ENCODE measurements at places on chromosomes 1 and 21.
A peak's percentile ranks its signal among the peaks of the same experiment; 100 is the strongest.

DNA sequence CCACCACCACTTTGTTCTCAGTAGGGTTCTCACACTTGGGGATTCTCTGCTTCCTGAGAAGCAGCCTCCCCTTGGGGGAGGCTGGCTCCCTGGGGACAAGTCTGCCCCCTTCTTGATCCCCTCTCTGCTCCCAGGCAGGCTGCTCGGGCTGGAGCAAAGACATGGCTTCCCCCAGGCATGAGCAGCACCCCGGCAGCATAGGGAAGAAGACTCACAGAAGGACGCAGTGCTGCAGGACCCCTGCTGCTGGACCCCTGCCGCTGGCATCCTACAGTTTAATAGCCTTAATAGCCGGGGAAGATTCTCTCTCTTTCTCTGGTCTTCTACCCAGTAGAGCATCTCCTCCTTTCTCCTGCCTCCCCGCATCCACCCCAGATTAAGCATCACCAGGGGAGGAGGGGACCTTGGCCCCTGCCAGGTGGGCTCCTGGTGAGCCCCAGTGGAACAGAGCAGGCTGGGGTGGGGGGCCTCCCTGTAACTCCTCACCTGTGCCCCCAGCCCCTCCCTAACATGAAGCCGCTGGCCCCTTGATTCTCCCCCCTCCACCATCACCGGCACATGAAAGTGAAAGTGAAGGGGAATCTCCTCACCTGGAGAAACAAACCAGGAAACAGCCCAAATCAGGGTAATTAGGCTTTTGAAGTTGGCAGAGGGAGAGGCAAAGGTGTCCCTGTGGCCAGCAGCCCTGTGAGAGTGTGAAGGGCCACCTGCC lies 2.5 kb downstream of the WNT3A start:
- peaks cover 6% of the 10 kb centered on the region for H3K27me3 ChIP-seq
- no peak overlapping the region for H3K27ac ChIP-seq
- no peaks in the 10 kb centered on the region for H3K4me1 ChIP-seq
- peak overlapping the region; percentile 30 for H3K4me3 ChIP-seq
- H3K36me3 ChIP-seq = no peaks in the 10 kb centered on the region

DNA sequence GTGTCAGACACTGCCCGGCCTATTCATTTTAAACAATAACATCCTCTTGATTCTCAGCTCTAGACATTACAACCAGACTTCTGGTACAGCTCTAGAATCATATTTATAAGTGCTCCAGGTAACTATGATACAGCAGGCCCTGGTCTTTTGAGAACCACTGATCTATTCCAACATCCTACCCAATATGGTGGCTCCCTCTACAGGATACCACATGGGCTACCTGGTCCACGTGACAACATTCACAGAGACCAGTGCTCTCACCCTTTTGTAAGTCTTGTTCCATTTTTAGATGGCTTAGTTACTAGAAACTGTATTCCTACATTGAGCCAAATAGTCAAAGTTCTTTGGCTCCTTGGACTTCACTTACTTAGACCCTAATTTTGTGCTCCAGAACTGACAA lies 102.9 kb downstream of the PTPN14 start:
- H3K27me3 ChIP-seq = no peaks in the 10 kb centered on the region
- no peaks in the 10 kb centered on the region for H3K36me3 ChIP-seq
- no peaks in the 10 kb centered on the region for H3K4me1 ChIP-seq
- H3K27ac ChIP-seq = no peak overlapping the region
- no peak overlapping the region for H3K4me3 ChIP-seq

- no peak overlapping the region for H3K27ac ChIP-seq
- H3K4me3 ChIP-seq = no peak overlapping the region
- H3K4me1 ChIP-seq = no peaks in the 10 kb centered on the region
Observed at GRCh38 chr1:181250038-181250437, 161.5 kb downstream of the IER5 start.

- no peak overlapping the region for H3K4me3 ChIP-seq
- H3K36me3 ChIP-seq = no peaks in the 10 kb centered on the region
- no peak overlapping the region for H3K27ac ChIP-seq
- no peak for DNase-seq
Observed at GRCh38 chr1:198018529-198018928, 101.4 kb downstream of the LHX9 start.

- no peaks in the 10 kb centered on the region for H3K27me3 ChIP-seq
- H3K27ac ChIP-seq = no peak overlapping the region
- H3K36me3 ChIP-seq = no peaks in the 10 kb centered on the region
- no peak overlapping the region for H3K4me3 ChIP-seq
- DNase-seq = no peak
- no peaks in the 10 kb centered on the region for H3K4me1 ChIP-seq
Observed at GRCh38 chr1:192263436-192263835, 53.4 kb upstream of the RGS21 start.

GRCh38 chr1:161727256-161727924 lies 6.0 kb downstream of the FCRLB start:
- H3K27me3 ChIP-seq = no peaks in the 10 kb centered on the region
- H3K27ac ChIP-seq = peak overlapping the region; percentile 59
- H3K4me3 ChIP-seq = peak overlapping the region; percentile 93
- H3K4me1 ChIP-seq = peaks cover 11% of the 10 kb centered on the region

DNA sequence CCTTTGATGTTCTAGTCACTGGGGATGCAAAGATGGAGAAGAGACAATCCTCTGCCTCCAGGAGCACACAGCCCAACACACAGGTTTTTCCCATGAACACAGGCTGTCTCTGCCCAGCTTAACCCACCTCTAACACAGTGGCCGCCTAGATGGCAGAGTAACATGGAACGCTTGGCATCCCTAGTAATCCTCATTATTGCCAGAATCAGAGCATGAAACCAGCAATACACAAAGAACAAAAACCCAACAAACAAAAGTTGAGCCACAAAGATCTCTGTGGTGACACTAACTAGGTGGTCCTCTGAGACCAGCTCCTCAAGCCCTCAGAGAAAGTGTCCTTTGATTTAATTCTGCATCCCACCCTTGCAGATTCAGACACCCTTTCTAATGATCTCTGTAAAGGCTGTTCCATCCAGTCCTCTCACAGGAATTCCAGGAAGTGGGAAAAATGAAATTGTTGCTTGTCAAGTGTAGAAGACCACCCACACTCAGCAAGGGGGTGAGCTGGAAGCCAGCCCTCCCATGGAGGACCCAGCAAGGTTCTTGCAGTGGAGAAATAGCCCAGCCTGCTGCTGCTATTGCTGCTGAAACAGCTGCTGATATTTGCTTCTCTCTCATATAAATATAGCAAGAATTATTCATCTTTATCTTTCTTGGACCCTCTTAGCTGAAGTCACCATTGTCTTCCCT lies 7.4 kb upstream of the ATP2B4 start:
- no peaks in the 10 kb centered on the region for H3K27me3 ChIP-seq
- H3K27ac ChIP-seq = no peak overlapping the region
- H3K36me3 ChIP-seq = no peaks in the 10 kb centered on the region
- DNase-seq = no peak
- H3K4me3 ChIP-seq = no peak overlapping the region

- no peaks in the 10 kb centered on the region for H3K36me3 ChIP-seq
- no peaks in the 10 kb centered on the region for H3K27me3 ChIP-seq
- H3K4me3 ChIP-seq = no peak overlapping the region
- H3K4me1 ChIP-seq = no peaks in the 10 kb centered on the region
- no peak overlapping the region for H3K27ac ChIP-seq
Observed at GRCh38 chr1:108610073-108610472, 50.2 kb downstream of the EEIG2 start.
